Parietal lobe (tissue), 2 donors: ENCODE measurements at places on chromosomes 13 and 19. TPM values are rescaled to one million over a fixed set of nuclear protein-coding genes. Genes with fewer than 3 reads are reported as not detected.

The FBXL3 gene
- 117 TPM for total RNA-seq

The CCL25 gene
- total RNA-seq = not detected

The CLDN10 gene
- 2.5 TPM for total RNA-seq

The TSSK6 gene
- 1.3 TPM for total RNA-seq
